Fibroblast of villous mesenchyme (primary cell): ENCODE measurements at places on chromosomes 11 and 22.

DNA sequence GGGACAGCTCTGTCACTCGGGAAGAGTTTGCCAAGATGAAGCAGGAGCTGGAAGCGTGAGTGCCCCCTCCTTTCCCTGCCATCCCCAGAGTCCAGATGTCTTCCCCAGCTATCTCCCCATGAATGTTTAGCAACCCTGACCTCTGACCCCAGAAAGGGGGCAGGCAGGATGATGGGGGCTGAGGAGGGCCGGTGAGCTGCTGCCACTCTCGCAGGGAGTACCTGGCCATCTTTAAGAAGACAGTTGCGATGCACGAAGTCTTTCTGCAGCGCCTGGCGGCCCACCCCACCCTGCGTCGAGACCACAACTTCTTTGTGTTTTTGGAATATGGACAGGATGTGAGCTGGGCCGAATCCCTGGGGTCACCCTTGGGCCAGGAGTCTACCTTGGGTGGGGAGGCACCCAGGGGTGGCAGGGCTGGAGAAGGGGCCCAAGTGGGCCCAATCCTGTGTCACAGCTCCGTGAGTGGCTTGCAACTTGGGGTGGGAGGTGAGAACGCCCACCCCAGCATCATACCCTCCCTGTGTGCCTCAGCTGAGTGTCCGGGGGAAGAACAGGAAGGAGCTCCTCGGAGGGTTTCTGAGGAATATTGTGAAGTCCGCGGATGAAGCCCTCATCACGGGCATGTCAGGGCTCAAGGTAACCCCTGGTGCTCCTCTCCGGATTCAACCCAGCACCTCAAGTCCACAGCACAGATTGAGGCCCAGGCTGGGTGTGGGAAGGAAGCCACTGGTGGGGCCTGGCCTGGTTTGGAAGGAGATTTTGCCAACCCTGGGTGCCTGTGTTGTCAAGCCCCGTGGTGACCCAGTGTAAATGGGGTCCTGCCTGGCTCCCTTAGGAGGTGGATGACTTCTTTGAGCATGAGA, 7.5 kb downstream of the CFL1 start:
- no peak for DNase-seq

DNA sequence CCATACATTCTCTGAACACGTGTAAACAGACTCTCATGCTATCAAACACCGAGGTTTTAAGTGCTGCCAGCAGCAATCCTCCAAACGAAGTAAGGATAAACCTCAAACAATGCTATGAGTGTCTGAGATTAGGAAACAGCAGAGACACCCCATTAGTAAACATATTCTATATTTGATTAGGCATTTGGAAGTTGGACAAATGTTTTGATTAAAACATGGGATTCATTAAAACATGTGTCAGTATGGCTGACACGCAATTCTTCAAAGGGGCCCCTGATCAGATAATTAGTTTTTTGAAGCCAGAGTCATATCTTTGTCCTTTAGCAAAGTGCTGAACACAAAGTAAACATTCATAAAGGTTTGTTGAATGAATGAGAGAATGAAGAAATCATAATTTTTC, 33.2 kb upstream of the BLID start:
- DNase-seq, result no peak

DNA sequence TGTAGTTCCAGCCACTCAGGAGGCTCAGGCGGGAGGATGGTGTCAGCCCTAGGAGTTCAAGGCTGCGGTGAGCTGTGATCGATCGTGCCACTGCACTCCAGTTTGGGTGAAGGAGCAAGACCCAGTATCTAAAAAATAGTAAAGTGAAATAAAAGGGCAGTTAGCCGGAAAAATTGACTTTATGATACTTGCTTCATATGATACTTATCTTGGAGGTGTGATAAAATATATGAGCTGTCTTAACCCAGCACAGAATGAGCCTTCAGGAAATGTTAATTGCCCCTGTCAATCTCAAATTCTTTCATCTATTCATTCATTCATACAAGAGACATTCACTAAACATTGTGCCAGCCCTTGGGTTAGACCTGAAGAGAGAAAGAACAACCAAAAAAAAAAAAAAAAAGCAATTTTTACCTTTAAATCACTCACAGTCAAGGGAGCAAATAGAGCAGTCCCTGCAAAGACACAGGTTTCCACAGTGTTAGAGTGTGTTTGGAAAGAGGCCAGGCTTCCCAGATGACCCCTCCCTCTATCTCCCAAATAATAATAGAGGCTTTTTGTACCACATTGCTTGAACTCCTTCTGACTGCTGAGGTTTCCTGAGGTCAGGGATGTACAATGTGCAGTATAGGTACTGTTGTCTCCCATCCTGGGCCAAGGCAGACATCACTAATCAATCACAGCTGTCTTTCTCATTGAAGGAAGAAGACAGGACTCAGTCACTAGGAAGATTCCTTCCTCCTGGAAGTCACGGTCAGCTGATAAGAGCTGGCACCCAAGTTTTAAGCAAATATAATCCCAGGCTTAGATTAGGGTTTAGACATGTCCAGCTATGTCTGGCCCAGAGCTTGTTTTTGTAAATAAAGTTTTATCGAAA, 454.6 kb downstream of the MIAT start:
- no peak for DNase-seq

DNA sequence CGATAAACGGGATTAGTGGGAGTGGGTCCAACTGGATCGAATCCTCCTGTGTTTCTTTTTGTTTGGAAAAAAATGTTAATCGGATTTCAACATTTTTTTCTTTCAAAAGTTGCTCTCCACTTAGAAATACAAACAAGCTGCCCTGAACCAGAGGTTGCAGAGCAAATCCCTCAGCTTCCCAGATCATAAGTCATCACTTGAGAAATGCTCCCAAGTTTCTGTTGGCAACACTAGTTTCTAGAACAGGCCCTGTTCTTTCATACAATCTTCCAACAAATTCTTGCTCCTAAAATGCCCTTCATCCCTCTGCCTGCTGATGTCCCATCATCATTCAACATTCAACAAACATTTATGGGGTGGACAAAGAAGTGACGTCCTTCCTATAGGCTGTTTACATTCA, 1.3 kb upstream of the MLC1 start:
- peak; percentile 84 for DNase-seq

DNA sequence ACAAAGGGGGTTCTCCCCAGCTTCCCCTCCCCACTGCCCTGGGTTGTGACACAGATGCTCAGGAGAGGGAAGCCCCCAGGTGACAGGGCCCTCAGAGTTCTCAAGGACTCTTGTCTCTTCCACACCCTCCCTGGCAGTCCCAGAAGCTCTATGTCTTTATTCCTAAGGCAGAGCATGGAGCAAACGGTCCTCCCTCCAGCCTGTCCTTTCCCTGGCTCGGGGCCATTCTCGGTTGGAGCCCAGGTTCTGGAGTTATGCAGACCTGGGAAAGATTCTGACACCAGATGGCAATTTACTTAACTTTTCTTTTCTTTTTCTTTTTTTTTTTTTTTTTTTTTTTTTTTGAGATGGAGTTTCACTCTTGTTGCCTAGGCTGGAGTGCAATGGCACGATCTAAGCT, 186.6 kb downstream of the CEP164 start:
- DNase-seq, result no peak

DNA sequence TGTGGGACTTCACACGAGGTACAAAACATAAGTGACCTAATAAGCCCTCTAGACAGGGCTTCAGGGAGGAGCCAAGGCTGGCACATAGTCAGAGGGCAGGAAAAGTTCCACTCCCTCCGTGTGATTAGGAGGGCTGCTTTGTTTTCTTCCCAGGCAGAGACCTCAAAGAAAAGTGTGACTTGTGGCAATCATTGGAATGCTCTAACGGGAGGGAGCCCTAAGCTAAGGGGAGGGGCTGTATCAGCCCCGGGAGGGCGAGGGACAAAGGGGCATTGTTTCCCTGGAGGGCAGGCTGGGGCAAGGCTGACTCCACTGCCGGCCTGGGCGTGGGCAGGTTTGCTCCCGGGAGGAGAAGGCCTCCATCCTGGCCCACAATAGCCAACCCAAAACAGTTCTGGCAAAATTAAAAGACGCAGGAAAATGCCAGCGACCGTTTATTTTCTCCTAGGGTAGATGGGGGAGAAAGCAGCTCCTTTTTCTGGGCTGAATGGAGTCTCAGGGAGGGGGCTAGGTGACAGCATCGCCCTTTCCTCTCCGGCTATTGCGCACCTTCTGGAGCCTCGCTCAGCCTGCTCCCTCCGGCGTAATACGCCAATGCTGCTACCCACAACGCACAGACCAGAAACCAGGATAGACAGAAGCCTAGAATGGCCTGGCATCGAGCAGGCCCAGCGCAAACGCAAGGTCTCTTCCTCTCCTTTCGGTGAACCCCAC, 60.2 kb downstream of the ENDOD1 start:
- DNase-seq, result no peak

DNA sequence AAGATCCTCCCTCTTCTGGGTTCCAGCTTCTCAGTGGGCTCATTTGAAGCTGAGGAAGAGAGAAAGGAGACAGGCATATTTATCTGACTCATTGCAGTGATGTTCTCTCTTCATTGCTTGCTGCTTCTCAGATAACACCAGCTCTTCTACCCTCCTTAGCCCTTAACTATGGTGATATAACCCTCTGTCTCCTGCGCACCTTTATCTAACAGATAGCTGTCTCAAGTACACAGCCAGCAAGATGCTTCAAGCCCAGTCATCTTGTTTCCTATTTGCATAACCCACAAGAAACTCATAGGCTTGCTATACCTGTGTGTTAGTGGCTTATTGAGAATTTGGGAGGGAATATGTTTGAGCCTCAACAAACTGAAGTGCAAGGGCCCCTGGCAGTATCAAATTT, 12.6 kb downstream of the PRSS23 start:
- DNase-seq, result no peak

DNA sequence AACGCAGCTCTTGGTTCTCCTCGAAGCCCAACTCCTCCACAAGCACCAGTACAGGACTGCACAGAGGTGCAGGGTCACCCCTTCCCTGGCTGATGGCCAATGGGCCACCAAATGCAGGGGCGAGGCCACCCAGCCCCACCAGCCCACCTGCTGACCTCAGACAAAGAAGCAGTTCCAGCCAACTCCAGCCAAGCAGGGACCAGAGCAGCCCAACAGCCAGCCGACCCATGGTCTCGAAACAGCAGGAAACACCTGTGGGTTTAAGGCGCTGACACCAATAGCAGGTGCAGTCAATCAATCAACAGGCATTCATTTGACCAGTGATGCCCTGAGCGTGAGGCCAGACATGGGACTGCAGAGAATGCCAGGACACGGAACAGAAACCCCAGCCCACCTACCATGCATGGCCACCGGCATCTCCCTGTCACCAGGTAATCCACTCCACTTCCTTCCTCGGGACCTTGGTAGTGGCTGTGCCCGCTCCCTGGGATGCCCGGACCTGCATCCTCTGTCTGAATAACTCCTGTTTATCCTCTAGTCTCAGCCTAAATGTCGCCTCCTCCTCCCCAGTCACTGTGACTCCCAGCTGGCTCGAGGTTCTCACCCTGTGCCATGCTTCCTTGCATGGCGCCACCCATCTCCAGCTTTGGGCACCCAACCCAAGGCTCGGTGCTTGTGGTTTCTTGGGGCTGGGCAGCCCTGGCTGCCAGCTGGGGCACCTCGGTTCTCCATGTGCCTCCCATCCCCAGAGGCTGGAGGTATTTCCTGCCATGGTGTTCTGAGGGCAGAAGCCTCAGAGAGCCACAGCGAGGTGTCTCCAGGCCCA, 1475.4 kb downstream of the BRD1 start:
- no peak for DNase-seq

- no peak for DNase-seq
These were observed 44.1 kb upstream of the FSHB start for GRCh38 chr11:30186748-30187147.

GRCh38 chr11:126817096-126817495, 183.5 kb downstream of the KIRREL3 start:
- no peak for DNase-seq

- DNase-seq, result peak; percentile 30
These were observed 175.2 kb downstream of the DBX1 start for GRCh38 chr11:19985111-19985510.
